H4 (cell line): ENCODE measurements at places on chromosomes 7 and 10. TPM values are rescaled to one million over a fixed set of nuclear protein-coding genes. Genes with fewer than 3 reads are reported as not detected.

The ITIH5 gene
- total RNA-seq, result 0.10 and 0.29 TPM in 2 replicates

The IQUB gene
- total RNA-seq, result 0.08 TPM in 1 of 2 replicates, not detected in the other

The NME8 gene
- not detected in 2 replicates for total RNA-seq

The CALML3 gene
- not detected in 2 replicates for total RNA-seq

The DDIT4 gene
- total RNA-seq, result 227 and 278 TPM in 2 replicates

The CCDC172 gene
- 0.06 and 0.41 TPM in 2 replicates for total RNA-seq

The INPP5F gene
- total RNA-seq, result 8.9 and 9.5 TPM in 2 replicates

The CCNY gene
- 25.1 and 37.6 TPM in 2 replicates for total RNA-seq
